CMK (cell line): ENCODE measurements at places on chromosomes 1 and 21.

DNA sequence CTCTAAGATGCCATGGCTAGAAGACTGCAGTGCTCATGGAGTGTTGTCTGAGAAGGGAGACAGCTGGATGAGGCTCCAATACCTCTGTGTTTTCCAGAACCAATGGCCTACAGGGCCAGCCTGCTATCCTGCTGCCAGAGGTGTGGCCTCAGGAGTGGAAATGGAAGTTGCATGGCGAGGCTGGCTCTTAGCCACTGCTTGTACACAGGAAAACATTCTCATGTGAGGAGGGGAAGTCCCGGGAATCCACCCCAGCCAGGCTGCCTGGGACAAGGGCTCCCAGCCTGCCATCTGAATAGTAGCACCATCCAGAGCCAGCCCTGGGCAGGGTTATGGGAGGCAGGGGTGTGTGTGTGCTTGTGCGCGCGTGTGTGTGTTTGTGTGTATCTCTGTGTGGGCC, 56.5 kb downstream of the SDC3 start:
- DNase-seq: no peak

DNA sequence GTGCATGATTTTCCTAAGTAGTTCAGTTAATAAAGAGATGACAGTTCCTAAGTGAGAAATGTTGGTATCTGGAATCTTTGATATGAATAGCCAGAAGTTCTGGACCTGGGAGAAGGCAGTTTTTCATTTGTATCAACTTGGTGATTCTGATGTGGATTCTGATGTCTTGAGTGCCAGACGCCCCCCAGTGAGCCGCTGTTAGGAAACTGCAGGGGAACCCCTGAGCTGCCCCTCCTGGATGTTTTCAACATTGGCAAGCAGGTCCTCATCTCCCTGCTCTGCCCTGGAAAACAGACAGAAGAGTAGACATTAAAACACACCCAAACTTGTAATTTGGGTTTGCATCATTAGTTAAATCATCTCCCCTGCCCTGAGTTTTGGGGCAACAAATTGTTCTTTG, 7.4 kb downstream of the ETS2 start:
- DNase-seq: peak; percentile 37

GRCh38 chr1:113046569-113046968, 26.4 kb upstream of the LRIG2 start:
- no peak for DNase-seq

DNA sequence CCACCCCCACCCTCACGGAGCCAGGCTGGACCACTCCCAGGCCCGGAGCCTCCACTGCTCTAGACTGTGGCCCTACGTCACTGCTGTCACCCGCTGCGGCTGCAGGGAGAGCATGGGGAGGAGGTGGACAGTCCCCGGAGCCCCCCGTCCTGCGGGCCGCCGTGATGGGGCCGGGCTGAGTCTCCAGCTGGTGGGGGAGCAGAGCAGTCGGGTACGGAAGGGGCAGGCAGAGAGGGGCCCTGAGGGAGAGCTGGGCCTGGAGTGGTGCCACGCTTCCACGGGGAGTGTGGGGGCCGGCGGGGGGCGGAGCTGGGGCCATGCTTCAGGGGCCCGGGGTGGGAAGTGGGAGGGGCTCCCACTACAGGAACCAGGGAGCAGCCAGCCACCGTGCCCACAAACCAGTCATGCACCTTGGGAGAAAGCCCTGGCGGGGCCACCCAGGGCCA, 98.9 kb upstream of the KCNK1 start:
- no peak for DNase-seq

GRCh38 chr1:190957565-190957964, 479.9 kb upstream of the BRINP3 start:
- DNase-seq: no peak

DNA sequence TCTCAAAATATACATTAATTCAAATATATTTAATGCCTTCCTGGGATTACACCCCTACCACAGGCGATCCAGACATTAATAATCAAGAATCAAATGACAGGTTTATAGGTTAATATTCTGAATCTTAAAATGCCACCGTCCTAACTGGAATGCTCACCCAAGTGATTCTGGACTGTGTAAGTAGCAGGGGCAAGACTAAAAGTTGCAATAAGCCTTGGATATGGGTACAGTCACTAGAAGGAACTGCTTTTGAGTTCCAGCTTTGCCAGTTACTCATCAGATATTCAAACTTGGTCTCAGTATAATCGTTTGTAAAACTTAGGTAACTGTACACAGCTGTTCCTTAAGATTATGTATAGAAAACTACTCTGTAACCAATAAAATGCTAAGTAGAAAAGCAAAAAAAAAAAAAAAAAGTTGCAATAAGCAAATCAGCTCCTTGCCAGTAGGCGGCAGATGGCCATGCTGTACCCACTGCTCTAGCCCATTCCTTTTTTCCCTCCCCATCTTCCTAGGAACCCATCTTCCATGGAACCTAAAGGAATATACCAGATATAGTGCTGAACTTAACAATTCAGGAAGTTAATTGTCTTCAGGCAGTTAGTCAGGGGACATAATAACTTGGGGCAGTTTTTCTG, 10.5 kb downstream of the RO60 start:
- no peak for DNase-seq

GRCh38 chr1:174189428-174190062, 30.2 kb downstream of the RABGAP1L start:
- DNase-seq: no peak
